CD4-positive, alpha-beta T cell treated with Interleukin-6 for 4 hours (primary cell): ENCODE measurements at places on chromosomes 1 and 21.

DNA sequence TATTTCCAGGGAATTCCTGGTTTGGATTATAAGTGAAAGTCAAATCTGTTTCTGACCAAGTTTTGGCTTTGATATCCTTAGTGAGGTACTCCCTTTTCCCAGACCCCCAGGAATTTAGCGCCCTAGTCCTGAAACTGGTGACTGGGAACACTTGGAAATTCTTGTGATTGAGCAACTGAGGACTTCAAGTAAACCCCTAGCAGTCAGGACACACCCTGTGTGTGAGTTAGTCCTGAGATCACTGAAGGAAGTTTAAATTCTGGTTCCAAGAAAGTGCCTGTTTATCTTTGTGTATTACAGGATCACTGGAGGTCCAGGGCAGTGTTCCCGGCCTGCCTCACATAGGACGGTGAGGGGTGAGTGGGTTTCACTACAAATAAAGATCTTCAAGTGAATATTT, 95.1 kb upstream of the F3 start:
- no peak for DNase-seq

DNA sequence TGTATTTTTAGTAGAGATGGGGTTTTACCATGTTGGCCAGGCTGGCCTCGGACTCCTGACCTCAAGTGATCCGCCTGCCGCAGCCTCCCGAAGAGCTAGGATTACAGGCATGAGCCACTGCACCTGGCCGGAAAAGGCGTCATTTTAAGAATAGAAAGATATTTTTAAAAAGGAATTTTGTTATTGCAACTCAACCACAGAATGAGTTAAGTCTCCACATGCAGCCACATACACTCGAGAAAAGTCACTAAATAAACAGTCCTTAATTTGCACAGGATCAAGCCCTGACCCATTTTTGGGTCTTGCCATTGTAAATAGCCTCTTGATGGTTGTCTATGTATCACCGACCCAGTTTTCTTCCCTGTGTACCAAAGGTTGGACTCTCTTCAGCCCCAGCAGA, 85.5 kb downstream of the FBXO2 start:
- no peak for DNase-seq

DNA sequence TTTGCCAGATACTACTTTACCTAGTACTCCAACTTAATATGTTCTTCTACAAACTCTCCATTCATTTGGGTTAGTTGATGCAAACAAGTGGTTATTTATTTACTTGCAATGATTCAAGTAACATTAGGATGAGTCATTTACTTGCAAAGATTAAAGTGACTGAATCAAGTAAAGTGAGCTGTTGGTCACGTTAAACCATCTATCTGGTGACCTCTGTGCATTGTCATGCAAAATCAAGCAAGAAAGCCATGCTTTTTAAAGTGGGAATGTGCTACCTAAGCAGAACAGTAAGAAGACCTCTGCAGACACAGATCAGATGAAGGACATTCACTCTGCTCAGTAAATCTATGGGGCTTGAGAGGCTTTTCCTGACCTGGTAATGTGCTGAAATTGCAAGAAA, 254.7 kb downstream of the LRRIQ3 start:
- no peak for DNase-seq

DNA sequence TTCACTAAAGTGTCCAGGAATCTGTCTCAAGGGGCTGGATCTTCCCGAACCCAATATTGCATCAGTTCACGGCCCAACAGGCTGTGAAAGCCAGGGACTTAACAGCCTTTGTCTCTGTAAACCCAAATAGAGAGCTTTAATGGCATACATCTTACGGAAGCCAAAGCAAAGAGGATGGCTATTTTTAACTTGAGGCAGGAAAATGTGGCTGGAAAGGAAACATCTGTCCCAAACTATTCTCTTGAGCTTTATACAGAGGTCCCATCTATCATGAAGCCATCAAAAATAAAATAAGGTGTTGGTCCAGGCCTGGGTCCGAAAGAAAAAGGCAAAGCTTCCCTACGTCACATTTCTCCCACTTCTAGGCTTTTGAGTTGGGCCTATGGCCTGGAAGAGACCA, 7.7 kb upstream of the CD34 start:
- DNase-seq, result no peak

GRCh38 chr1:19043579-19044443, 87.3 kb upstream of the IFFO2 start:
- no peak for DNase-seq

DNA sequence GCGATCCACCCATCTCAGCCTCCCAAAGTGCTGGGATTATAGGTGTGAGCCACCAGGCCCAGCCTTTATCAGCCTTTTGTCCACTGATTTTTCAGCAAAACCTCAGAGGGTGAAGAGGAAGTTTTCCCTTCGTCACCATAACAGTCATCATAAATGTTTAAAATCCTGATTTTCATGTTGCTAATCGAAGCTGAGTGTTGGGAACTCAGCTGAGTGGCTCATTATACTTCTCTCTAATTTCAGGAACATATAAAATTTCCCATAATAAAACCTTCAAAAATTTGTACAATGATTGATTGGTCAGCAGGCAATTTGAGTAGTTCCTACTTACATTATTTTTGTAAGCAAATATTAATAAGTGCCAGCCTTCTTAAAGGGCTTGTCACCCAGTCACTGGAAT, 31.8 kb upstream of the IFNGR2 start:
- DNase-seq, result no peak

DNA sequence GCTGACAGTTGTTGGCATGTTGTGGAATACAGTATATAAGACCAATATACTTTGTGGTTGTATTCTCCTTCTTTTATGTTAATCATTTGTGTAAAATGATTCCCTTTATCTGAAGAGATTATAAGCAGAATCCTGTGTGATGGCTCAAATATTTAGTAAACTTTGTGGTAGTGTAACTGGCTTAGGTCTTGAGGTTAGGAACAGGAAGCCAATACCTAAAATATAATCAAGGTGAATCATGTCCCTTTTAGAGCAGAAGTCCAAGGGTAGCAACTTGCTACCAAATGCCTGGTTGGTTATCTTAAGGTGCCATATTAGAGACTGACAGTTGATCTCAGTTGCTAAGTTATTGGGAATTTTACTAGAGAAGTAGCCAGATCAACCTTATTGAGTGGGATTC, 398.5 kb upstream of the ADAMTS5 start:
- DNase-seq, result no peak

- peak; percentile 88 for DNase-seq
Measured at GRCh38 chr1:167454894-167455785, 63.2 kb downstream of the CD247 start.

GRCh38 chr1:37393173-37394120, 80.9 kb upstream of the ZC3H12A start:
- DNase-seq, result no peak

- DNase-seq, result no peak
Measured at GRCh38 chr1:59378621-59379370, 81.9 kb downstream of the FGGY start.

DNA sequence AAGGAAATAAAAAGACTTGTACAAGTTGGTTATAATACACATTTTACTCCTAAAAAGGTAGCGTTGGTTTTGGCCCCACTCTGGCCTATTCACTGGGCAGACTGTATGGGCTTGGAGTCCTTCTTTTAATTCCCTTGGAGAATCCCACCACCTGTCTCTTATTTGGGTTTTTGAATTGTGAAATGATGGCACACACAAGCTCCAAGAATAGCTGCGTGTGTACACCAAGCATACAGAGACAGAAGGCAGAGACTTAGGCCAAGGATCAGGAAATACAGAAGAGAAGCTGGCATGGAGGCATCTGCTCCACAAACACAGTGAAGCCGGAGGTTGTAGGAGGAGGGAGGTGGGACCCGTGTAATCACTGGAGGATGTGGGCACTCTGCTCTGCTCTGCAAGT, 29.1 kb downstream of the DDR2 start:
- DNase-seq, result no peak

GRCh38 chr1:51316846-51317120, 13.6 kb downstream of the TTC39A start:
- no peak for DNase-seq

DNA sequence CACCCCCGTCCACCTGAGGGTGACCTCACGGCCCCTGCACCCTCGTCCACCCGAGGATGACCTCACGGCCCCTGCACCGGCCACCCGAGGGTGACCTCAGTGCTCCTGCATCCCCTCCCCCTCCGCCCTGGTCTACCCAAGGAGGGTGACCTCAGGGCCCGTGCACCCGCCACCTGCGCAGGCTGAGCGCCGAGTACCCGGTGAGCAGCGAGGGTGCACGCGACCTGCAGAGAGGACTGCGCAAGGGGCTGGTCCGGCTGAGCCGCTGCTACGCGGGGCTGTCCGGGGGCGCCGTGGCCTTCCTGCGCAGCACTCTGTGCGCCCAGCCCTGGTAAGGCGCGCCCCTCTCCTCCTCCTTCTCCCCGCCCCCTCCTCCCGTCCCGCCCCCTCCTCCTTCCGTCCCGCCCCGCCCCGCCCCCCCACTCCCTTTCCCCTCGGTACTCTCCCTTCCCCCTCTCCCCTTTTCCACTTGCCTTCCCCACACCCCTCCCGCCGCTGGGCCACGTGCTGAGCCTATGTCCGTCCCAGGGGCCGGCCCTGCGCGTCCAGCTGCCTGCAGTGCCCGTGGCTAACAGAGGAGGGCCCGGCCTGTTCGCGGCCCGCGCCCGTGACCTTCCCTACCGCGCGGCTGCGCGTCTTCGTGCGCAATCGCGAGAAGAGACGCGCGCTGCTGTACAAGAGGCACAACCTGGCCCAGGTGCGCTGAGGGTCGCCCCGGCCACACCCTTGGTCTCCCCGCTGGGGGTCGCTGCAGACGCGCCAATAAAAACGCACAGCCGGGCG, 28.4 kb downstream of the TRIM11 start:
- DNase-seq, result peak; percentile 66

DNA sequence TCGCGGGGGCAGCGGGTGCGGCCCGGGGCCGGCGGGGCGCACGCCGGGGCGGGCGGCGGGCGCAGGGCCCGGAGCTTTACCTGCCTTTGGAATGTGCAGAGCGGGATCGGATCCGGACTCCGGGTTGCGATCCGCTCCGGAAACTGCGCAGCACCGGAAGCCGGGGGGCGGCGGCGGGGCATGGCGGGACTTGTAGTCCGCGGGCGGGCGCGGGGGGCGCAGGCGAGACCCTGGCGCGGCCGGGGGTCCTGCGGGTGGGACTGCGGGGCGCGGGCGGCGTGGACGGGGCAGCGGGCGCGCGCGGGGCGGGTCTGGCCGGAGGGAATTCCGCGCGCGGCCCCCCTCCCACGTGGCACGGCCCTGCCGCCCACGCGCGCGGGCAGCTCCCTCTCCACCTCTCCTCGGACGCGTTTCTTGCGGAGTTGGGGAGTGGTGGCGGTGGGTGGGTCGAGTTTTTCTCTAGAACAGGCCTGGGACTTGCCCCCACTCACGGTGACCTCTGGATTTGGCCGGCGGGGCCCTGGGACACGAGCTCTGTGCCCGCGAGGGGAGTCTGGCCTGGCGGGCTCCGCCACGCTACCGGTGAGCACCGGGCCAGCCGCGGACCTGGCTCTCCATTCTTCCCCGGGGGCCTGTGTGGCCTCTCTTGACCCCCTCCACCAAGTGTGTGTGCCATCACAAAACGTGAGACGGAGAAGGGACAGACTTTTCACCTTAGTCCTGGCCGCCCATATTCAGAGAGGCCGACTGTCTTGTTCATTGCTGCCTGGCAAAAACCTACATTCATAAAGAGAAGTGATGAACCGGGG, at the start of gene PRDM15:
Gene PRDM15 (minus strand): TSS at position 155 of the 809 bp plus-strand sequence. CDS start 18,981 bp downstream, outside the sequence.
- DNase-seq, result peak; percentile 83

DNA sequence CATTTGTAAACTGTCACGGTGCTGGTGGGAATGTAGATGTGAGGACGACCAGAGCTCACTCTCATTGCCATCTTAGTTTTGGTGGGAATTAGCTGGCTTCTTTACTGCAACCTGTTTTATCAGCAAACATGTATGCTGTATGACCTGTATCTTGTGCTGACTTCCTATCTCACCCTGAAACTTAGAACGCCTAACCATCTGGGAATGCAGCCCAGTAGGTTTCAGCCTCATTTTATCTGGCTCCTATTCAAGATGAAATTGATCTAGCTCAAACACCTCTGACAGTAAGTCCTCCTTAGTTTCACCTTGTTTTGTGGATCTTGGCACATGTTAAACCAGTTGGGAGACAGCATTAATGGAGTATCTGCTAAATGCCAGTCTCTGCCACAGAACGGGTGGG, 174.6 kb downstream of the HLX start:
- no peak for DNase-seq

- no peak for DNase-seq
Measured at GRCh38 chr1:224619209-224619608, 3.1 kb downstream of the CNIH3 start.

DNA sequence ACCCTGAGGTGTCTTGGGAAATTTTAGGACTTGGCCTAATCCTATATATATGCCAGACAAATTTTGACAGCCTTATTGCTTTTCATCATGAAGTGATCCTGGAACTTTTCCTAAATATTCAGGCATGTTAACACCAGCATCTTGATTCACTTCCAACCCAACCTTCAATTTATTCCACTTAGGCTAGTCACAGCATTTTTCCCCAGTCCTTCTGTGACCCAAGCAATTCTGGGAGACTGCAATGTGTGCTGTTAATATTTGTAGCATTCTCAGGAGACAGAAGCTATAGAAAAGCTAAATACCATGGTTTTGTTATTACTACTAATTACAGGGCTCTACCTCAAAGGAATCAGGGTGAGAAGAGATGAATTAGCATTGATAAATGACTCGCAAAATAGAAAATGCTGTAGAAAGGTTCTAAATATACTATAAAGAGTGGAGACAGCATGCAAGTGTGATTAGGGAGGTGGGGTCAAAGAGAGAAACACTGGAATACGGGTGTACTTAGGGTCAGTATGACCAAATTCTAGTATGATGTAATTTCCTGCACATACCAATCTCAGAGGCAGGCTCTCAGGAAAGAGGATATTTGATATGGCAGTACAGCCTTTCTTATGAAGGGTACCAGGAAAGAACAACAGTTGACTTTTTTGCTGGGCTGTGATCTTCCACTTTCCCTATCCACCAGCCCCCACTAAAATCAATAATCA, 29.1 kb downstream of the PRRX1 start:
- no peak for DNase-seq

DNA sequence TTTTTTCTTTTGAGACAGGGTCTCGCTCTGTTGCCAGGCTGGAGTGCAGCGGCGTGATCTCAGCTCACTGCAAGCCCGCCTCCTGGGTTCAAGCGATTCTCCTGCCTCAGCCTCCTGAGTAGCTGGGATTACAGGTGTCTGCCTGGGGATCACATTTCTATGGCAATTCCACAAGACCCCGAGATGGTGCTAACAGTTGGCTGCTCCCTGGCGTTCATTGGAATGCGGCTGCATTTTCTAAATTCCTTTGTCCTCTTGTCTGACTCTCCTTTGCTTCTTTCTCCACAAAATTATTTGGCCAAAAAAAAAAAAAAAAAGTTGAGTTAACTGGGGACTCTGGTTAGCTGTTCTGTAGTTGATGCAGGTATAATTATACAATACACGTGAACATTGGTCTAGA, 176.4 kb downstream of the ETS2 start:
- no peak for DNase-seq

DNA sequence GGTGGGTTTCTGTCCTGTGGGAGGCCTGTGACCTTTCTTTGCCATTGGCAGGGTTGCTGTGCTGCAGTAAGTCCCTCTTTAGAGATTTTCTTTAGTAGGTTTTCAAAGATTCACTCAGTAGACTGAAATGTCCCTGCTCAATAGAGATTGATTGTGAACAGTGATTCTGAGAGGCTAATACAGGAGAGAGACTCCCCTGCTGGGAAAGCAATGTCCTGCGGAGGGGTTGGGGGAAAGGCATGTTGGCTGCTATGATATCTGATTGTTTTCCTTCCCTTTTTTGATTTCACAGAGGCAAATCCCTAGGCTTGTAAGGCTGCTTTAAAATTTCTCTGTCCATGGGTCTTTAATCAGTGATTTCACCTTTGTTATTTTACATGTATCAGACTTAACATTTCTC, 589.9 kb downstream of the ADGRL2 start:
- DNase-seq, result no peak

- DNase-seq, result no peak
Measured at GRCh38 chr1:33384040-33384812, 46.7 kb downstream of the PHC2 start.

GRCh38 chr1:200437088-200437487, 27.3 kb upstream of the ZNF281 start:
- no peak for DNase-seq
